ENCODE measurements at places on chromosomes 5 and 9.
A peak's percentile ranks its signal among the peaks of the same experiment; 100 is the strongest.

DNA sequence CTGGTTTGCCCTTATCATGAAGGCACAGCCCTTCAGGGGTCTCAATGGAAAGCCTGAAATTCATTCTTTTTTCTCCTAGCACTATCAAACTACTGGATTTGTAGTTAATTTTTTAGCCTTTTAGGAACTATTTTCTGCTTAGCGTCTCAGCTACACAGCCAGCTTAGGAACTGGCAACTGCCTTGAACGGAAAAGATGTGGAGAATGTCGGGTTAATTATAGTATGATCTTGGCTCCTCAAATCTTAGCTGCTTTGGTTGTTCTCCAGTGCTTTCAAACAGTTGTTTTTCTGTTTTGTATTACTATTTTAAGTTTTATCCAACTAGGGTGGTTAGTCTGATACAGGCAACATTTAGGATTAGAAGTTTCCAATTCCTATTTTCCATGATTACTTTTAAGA lies 44.1 kb downstream of the CCNH start:
- DNase-seq, result no peak

DNA sequence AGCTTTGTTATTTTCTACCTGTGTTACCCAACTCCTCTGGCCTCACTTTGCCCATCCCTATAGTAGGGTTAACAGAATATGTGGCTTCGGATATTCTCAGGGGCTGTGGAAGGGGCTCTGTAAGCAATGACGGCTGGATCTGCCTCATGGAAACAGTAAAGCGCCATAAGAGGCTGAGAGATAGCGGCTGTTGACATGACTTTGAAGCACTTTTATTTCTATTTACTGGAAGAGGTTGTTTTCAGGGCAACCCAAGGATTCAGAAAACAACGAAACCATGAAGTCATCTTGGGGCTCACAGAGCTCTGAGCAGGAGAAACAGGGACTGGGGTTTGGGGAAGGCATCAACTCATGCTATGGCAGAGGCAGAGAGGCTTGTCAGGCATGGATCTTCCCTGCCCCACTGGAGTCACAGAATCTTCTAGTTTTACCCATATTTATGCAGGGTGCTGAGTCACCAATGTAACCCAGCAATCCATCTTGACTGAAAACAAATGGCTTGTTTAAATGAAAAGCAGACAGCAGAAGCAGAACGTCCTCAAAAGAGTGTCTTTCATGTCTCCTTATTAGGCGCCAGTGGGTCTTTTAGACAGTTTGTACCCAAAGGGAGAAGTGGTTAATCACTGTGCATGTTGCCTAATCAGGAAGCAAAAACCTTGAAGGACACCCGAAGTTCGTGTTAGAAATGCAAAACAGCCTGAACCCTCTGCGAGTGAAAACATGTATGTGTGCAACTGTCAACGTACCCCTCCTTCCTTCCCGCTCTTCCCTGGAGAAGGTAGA lies 113.0 kb downstream of the COL23A1 start:
- no peak for DNase-seq

GRCh38 chr9:26308328-26308727 lies 584.3 kb downstream of the CAAP1 start:
- no peak for DNase-seq

- DNase-seq, result no peak
These were observed 973 bp downstream of the PLPPR1 start for GRCh38 chr9:101029315-101030085.

DNA sequence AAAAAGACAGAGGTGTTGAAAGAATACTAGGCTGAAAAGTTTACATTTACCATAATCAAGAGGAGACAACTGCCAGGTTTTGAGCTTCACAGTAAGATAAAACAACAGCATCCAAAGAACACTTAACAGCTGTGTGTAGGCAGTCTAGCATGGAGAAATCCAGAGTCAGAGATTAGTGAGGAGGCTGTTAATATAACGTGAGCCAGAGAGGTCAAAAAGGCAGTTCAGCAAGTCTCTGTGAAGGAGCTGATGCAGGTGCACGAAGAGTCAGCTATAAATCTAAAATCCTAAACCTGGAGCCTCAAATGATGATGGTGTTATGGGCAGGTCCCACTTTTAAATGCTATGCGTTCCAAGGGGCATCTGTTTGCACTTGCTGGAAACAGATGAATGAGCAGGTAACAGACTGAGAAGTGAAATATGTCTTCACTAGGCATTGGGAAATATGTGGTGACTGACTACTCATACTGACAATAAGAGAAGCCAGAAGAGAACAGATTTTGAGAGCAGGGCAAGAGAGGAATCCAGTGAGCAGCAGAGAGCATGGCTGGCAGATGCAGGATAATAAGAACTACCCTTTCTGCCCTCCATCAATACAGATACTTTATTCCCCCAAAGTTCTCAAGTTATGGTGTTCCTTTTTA lies 8.7 kb downstream of the APTX start:
- DNase-seq, result no peak

GRCh38 chr9:95731876-95732275 lies 143.6 kb upstream of the ERCC6L2 start:
- DNase-seq, result no peak

DNA sequence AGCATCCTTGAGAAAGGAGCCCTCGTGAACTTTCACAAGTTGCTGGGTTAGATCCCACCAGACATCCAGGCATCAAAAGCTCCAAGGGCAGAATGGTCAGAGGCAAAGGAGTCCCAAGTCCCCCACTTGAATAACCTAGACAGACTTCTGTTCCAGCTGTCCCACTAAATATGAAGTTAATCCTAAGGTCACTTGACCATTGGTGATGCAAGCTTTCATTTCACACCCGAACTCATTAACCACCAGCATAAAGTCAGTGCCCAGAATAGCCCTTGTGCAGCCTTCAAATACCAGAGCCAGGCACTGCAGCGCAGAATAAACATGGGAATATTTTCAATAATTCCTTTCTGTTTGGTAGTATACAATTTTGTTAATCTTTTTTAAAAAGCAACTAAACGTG lies 28.9 kb downstream of the OXCT1 start:
- DNase-seq, result no peak

- peak; percentile 22 for DNase-seq
These were observed 68.7 kb upstream of the WDR41 start for GRCh38 chr5:77560677-77561263.

DNA sequence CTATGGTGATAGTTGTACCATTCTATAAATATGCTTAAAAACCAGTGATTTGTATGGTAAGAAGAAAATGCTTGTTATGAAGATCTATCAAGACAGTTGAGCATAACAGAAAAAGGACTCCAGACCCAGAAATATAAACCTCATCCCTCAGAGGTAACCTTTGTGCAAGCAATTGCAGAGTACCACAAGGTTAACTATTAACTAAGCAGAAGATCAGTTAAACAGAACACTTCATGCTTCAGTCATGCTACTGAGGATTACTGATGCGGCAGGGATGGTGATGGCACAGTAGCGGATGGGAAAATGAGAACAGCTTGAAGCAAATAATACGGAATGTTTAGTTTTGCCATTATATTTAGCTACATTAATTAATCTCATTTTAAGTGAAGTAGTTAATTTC lies 45.5 kb downstream of the IARS1 start:
- no peak for DNase-seq

DNA sequence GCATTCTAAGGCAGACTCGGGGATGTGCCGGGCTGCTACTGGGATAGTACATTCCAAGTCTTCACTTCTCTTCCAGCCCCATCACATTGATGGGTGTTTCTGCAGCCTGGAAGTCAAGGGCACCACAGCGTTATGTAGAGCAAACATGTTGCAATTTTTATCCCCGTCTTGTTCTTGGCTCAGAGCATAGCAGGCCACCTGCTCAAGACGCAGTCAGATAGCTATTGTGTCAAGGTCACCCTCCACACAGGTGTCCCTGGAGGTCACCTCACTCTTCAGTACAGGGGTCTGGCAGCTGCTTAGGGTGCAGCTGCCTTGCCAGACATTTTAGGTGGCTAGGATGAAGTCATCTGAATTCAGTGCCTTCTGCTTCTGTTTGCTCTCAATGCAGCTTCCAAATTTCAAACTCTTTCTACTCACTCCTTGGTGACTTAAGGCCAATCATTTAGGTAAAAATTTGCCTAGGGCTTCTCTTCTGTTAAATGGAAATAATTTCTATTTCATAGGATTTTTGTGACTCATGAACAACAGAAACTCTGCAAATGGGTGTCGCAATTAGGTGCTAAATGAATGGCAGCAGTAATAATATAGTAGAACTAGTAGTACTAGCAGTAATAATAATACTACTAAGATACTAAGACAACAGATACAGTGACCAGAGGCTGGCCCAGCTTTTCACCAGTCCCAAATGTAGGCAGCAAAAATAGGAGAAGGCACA lies 24.3 kb downstream of the KCNV2 start:
- DNase-seq, result no peak

DNA sequence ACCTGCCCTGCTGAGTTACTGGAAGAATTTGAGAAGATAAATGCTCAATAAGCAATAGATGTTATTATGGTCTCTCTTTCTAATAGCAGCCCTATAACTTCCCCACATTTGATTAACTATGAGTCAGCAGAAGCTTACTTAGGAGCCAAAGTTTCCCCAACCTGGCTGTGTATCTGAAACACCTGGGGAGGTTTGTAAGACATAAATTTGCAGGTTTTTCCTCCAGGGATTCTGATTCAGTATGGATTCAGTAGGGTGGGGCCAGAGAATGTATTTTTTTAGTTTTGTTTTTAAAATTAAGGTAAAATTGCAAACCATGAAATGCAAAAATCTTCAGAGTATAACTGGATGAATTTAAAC lies 44.9 kb upstream of the GNPDA1 start:
- DNase-seq, result no peak

GRCh38 chr9:133443982-133444381 lies 15.8 kb upstream of the CACFD1 start:
- peak; percentile 60 for DNase-seq

GRCh38 chr5:38615981-38616451 lies 59.6 kb upstream of the LIFR start:
- no peak for DNase-seq

- peak; percentile 21 for DNase-seq
These were observed 286.0 kb upstream of the TUSC1 start for GRCh38 chr9:25964239-25964638.

GRCh38 chr5:90994796-90995195 lies 388.3 kb downstream of the ARRDC3 start:
- DNase-seq, result no peak

DNA sequence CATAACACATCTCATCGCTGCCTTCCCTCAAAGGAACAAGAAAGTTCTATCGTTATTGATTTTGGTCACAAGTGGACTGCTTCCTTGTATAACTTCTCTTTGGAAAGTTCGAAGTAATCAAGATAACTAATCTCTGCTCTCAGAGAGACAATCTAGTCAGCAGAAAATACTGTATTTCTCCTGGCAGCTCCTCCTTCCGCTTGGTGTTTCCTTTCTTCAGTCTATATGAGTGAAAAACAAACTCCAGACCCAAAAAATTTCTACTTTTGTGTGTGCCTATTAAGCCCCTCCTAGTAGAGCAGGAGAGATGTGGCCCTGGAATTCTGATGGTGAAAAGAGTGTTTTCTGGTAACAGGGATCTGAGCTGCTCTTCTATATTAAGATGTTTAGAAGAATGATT lies 24.5 kb downstream of the OSTF1 start:
- no peak for DNase-seq

- no peak for DNase-seq
These were observed 67.1 kb upstream of the SLC1A1 start for GRCh38 chr9:4423207-4423610.

- no peak for DNase-seq
These were observed 38.2 kb upstream of the ZNF354A start for GRCh38 chr5:178768371-178769260.

DNA sequence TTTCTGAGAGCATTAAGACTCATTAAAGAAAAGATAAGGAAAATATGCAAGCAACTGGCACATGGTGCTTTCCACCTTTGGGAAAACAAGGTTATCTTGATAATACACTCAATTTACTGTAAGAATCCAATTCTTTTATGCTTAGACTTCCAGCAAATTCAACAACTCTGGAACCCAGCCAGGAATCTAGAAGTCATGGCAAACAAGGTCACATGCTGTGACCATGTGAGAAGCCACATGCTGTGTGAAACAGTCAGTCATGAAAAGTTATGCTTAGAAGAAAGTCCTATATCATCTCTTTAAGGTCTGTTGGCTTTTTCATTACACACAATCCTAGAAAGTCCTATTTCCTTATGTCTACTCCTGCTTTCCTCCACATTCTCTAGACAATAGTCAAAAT lies 581.8 kb upstream of the C9orf72 start:
- DNase-seq, result no peak

DNA sequence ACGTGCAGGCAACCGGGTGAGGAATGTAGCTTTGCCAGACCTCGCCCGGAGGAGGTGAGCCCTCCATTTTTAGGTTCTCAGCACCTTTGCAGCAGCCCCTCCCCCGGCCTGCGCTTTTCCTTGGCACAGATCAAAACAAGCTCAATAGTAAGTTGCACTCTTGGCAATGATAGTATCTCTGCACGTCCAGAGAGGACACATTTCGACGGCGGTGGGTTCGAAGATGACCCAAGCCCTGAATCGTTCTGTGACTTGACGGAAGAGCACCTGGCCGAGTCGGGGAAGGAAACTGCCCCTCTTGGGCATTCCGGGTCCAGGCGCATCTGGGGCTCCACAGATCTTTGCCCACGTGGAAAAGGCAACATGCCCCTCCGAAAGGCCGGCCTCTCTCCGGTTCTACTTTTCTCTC lies 904 bp downstream of the GDNF start:
- peak; percentile 30 for DNase-seq

DNA sequence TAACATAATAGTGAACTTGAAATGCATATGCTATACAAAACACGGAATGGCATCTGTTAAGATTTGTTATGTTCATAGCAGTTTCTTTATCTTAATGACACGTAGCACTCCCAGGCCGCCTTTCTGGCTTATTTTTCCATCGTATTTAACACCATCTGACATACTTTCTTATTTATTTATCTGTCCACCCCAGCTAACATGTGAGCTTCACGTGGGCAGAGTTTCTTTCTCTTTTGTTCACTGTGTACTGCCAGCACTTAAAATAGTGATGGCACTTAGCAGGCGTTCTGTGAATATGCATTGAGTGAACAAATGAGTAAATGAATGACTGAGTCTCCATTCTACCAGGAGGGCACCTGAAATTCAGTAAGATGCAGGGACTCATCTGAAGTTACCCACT lies 29.4 kb upstream of the SYNPO start:
- no peak for DNase-seq

DNA sequence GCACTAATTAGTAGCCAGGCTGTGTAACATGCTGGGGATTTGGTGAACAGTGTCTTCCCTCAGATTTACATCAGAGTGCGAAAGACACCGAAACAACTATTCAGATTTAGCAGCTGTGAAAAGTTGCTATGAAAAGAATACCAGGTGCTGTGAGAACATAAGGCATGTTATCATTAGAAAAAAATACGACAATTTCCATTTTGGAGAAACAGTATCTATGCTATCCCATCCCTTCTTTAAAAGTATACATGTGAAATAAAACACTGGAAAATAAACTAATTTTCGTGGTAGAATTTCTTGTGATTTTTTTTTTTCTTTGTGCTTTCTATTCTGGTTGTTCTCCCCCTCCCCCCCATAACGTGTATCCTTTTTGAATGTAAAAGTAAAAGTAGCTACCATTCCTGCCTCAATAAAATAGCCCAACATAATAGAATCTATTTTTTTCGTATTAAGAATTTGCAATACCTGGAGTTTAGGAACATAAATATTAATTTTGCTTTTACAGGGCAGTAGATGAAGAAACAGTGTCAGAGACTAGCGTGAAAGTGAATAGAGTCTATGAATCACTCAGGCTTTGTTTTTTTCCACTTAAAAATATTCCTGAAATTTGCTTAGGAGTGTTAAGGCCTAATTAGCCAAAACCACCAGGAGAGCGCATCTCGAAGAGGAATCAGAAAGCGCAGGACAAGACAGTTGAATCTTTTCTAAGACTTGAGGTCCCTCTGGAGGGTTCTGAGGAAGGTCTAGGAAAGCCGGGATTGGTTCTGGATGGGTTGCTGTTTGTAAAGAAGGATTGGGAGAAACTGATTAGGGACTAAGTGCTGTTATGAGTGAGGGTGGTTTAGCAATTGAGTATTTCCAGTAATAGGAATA lies 813 bp upstream of the SLU7 start:
- no peak for DNase-seq

Measured in AG08396 (cell line).